NCI-H446 (cell line): ENCODE measurements at places on chromosomes 6 and 20.

- DNase-seq = no peak
Observed at GRCh38 chr6:3803627-3804468, 45.3 kb upstream of the FAM50B start.

DNA sequence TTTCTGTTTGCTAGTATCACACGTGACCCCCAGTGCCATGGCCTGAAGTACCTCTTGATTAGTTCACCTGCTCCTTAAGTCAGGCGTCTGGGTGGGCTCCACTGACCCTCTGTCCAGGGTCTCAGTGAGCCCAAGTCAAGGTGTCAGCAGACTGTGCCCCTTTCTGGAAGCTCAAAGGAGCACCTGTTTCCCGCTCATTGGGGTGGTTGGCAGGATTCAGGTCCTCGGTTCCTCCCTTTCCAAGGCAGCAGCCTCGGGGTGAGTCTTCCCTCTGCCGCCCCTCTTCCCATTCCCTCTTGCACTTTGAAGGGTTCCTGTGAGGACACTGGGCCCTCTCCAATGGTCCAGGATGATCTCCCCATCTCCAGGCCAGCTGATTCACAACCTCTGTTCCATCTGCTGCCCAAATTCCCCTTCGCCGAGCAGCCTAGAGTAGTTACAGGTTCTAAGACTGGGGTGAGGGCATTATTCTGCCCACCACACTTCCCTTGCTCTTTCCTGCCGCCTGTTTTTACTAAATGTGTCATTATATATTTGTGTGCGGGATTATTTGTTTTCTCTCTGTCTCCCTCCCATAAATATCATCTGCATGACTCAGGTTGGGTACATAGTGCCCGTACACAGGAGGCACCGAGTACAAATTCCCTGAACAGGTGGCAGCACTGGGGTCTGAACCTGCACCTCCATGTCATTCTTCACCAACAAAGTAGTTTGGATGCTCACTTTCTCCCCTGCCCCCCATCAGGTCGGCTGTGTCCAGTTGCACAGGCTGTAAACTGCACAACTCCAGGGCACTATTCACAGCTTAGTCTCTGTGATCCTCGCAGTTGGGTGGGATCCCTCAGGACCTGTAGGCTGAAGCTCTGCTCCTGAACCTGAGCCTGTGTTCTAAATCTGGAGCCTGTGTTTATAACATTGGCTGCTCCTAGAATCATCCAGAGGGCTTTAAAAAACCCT lies 58.5 kb downstream of the RBM38 start:
- DNase-seq = no peak

DNA sequence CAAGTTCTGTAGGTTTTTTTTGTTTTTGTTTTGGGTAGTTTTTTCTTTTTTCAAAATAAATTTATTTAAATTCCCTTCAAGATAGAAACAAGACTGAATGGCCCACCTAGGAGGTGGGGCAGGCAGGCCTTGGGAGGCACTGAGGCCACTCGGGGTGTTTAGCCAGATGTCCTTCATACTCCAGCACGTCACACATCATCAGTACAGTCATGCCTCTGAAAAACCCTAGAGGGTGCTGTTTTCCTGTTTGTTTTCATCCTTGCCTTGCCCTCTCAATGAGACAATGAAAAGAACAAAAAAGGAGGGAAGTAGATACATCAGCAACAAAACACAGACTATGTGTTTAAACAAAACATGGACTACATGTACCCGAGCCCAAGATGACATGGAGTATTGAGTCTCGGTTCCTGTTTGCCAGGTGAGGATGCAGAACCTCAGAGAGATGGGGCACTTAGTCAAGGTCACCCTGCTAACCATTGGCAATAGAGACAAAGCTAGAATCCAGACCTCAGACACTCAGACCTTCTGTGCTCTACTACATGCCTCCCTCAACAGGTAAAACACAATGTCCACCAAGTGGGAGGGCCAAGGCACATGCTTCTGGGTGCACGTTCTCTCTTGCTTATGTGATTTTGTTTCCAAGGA lies 26.8 kb upstream of the CLIC5 start:
- peak; percentile 3 for DNase-seq

DNA sequence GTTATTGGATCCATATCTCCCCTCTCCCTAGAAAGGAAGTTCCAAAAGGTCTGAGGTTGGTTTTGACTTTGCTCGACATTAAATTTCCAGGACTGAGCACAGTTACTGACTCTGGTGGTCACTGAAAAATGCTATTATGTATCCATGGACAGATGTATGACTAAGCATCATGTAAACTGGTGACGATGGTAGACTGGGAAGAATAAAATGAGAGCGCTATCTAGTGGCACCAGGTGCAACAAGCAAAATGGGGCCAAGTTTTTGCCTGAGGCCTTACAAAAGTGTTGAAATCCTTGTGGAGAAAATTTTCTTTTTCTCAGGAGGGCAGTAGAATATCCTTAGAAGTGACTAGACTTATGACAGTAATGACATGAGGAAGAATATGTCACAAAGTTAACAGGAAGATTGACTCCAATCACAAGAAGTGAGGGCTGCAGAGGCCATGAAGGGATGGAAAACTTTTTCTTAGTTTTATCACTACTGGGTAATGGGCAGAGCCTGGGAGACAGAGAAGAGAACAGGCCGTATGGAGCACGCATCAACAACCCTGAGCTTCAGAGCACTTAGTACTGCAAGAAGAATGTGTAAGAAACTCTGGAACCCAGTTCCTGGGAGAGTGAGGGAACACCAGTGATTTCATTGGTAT lies 88.9 kb upstream of the ELOVL5 start:
- DNase-seq = peak; percentile 46

DNA sequence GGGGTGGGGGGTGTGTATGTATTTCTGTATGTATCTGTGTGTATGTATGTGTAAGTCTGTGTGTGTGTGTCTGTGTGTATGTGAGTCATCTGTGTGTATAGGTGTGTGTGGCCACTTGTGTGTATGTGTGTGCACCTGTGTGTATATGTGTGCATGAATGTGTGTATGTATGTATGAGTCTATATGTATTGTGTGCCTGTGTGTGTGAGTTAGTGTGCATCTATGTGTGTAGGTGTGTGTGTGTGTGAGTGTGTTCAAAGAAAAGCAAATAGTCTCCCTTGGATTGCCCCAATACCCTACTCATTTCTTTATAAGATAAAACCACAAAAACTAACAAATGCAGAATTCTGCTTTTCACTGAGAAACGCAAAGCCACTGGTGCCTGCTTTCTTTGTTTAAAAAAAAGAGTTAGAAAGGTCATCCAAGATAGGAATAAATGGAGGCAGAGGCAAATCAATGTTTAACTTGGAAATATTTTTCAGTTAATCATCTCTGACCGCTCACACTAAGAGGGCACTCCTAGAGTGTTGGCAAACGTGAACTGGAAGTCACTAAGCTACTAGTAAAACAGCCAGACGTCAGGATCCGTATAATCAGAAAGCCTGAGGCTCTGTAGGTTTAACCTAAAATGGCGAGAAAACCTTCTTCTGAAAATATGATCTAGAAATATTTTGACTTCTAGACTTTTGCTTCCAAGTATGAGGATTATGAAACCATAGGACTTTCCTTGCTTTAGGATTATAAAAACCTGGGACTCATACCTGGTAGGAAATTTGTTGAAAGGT lies 37.4 kb upstream of the JAG1 start:
- DNase-seq = no peak

DNA sequence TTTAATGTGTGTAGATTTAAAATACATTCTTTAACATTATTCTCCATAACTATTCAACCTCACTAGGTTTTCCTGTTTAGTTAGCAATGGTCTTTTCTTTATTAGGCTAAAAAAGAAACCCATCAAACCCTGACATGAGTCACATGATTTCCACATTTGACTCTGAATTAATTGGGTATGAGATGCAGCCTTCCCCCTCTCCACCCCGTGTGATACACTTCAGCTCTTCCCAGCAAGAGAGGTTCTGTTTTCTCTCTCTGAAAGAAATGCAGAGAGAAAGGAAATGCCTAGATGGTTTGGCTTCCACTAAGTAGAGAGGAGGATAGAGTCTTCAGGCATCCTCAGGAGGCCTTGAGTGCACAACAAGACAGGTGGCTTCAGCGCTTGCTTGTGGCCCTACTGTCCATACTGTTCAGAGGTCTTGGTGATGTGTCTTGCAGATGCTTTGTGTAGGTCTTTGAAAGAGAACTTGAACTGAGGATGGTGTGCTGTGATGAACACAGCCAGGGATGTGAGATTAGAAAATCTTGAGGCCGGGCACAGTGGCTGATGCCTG lies 17.3 kb downstream of the FARS2 start:
- DNase-seq = no peak

DNA sequence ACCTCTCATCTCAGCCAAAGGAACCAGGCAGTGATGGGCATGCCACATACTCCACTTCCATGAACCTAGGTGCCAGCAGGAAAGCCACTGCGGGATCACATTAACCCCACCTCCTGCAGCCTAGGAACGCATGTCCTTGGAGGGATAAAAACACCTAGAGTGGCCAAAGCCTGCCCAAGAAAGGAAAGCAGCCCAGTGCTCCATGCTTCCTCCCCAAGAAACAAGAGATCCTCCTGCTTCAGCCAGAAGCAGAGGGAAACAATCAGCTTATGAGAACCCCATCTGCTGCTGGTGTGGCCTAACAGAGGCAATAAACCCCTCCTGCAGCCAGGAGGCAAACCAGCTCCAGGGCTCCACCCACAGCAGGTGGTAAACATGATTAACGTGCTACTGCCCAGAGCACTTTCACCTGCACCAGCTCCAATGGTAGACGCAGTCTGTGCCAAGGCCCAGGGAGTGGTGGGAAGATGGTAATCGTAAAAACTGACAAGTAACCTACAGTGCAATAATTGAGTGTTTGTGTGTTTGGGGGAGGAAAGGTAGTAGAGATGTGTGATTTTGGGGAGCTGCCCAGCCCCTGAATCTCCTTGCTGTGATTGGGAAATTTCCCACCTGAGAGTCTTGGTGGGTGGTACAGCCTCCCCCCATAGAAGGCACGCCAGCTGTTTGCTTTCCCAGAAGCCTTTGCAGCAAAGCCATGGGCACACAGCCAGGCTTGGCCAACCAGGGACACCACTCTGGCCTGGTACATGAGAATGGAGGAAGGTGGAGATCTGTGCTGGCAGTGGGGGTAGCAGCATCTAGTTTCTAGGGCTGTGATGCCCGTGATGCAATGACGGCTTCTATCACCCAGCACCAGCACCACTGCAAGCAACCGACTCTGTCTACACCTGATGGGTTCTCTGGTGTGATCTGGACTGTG lies 50.6 kb upstream of the TBC1D7 start:
- no peak for DNase-seq

DNA sequence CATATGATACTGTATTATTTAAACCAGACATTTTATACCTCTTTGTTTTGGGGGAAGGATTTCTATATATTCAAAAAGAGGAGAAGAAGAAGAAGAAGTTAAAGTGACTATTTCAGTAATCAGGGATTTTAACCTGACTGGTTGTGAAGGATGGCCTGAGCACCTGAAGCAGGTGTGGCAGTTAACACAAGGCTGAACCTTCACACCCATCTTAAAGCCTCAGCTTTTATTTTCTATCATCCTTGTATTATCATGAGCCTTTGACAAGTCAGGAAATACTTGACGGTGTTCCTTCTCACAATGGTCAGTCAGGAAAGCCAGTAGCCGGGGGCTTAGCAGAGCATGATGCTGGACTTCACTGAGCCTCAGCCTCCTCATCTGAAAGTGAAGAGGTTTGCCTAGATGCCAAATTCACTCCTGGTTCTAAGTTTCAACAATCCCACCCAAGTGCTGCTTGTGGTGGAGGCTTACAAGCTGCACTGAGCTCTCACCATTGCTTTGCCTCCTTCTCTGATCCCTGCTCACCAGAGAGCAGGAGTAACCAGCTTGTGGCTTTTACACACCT lies 117.2 kb downstream of the JAG1 start:
- DNase-seq = no peak

GRCh38 chr6:168601111-168601510 lies 160.1 kb downstream of the SMOC2 start:
- no peak for DNase-seq

DNA sequence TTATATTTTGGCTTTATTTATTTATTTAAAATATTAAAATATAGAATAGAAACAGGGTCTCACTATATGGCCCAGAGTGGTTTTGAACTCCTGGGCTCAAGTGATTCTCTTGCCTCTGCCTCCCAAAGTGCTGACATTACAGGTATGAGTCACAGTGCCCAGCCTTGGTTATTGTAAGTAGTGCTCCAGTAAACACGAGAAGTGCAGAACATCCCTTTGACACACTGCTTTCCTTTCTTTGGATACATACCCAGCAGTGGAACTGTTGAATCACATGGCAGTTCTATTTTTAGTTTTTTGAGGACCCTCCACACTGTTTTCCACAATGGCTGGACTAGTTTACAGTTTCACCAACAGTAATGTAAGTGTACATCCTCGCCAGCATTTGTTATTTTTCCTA lies 203.9 kb downstream of the PHF3 start:
- no peak for DNase-seq

GRCh38 chr6:97231911-97232310 lies 51.1 kb downstream of the MMS22L start:
- DNase-seq = no peak

DNA sequence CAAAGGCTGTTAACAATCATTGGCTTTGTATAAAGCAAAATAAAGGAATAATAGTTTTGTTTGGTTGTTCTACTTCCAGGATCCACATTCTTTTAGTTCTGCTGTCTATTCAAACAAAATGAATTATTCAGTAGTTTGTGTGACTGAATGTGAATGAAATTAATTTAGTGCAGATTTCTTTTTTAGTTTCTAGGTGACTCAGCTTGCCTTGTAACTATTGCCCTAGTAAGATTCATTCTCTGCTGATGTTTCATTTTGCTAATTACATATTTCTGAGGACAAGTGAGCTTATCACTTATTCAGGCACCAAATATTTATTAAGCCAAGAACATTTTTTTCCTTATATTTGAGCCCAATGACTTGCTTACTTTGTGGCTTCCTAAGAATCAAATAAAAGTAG lies 46.5 kb upstream of the RIPOR2 start:
- DNase-seq = no peak

GRCh38 chr20:4661191-4661590 lies 60.5 kb upstream of the PRND start:
- DNase-seq = no peak

DNA sequence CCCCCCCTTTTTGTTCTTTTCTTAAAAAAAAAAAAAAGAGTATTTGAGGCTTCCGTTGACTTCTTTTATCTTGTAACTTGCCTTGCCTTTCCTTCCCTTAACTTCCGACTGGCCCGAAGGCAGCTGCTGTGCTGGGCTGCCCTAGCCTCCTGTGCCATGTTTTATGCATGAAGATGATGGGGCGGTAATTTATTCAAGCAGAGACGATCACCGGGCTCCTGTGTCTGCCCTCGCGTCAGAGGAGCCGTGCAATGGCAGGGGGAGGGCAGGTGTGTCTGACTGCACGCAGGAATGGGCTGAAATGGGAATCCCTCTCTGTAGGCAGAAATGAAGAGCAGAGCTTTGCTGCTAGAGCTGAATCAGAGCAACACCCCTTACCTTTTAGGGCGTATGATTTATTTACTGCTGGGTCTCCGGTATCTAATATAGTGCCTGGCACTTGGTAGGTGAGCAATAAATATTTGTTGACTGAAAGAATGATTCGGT lies 106.3 kb upstream of the RIPOR2 start:
- DNase-seq = no peak
